ENCODE measurements at places on chromosomes 2 and 18.
A peak's percentile ranks its signal among the peaks of the same experiment; 100 is the strongest.

DNA sequence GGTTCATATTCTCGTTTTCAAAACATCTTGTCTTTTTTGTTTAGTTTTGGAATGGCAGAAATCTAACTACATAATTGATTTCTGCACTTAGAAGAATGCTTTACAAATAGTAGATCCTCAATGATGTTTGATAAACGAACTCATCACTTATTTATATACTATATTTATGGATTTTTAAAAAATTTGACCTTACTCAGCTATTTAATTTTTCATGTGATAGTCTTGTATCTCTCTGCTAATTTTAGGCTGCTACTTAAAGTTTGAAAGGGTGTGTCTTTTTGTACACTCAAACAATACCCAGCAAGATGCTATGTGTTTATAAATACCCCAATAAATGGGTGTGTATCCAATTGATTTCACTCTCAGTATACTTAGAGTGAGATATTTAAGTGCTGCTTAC lies 86.9 kb downstream of the EHBP1 start:
- DNase-seq: no peak

DNA sequence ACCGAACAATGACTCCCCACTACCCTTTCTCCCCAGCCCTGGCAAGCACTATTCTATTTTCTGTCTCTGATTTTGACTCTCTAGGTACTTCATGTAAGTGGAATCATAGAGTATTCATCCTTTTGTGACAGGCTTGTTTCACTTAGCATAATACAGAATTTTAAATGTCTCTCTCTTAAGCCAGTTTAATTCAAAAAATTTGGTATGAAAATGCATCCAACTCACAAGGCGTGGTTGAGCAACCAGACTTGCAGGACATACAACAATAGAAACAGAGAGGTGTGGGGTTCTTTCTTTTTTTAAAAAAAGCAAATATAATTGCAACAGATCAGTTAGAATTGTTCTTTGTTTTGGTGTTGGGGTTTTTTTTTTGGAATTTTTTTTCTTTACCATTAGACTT lies 47.6 kb upstream of the TMEM87B start:
- DNase-seq: no peak

DNA sequence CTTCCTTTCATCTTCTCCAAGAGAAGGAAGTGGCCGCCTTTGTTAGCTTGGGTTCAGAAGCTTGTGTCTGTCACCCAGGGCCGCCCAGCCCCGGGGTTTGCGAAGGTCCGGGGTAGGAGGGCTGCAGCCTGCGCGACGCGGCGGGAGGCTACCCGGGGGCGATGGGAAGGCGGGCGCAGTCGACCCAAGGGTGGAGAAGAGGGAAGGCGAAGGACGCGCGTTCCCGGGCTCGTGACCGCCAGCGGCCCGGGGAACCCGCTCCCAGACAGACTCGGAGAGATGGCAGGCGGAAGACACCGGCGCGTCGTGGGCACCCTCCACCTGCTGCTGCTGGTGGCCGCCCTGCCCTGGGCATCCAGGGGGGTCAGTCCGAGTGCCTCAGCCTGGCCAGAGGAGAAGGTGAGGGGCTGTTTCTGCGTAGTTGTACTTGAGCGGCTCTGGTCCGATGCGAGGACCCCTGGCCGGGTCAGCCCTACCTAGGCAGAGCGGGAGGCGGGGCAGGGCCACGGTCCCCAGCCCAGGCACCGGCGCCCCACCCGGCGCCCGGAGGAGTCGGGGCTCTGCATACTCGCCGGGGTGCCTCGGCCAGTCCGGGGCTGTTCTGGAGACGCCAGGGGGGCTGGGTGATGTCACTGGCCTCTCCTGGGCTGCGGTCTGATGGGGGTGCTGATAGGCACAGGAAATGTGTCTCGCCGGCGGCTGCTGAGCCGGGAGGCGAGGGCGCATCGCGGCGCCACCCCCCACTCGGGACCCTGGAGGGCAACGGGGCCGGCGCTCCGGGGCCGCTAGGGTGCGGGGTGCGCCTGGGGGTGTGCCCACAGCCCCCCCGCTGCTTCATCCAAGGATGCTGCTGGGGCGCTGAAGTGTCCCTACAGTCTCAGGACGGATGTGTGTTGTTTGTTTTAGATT lies at the start of gene QPCT:
Gene QPCT, plus strand, starts transcription at position 178 of the 909 bp plus-strand sequence. Its CDS starts 102 bp downstream, at position 280.
- peak; percentile 41 for DNase-seq

DNA sequence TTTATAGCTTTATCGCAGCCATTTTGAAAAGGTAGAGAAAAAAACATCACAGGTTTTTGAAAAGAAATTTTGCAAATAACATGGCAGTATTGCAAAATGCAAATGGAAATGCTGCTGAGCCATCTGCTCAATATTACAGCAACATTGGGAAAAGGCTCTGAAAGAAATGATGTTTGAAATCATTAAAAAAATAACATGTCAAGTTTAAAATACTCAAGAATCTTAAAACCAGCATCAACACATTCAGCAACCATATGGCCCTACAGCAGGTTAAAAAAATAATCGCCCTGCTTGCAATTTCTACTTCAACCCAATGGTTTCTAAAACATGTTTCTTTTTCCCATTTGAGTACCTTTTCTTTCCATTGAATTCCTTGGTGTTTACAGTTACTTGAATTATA lies 289.4 kb downstream of the AFF3 start:
- no peak for DNase-seq
